ENCODE measurements at places on chromosomes 3 and 15. TPM values are rescaled to one million over a fixed set of nuclear protein-coding genes. Genes with fewer than 3 reads are reported as not detected.

DNA sequence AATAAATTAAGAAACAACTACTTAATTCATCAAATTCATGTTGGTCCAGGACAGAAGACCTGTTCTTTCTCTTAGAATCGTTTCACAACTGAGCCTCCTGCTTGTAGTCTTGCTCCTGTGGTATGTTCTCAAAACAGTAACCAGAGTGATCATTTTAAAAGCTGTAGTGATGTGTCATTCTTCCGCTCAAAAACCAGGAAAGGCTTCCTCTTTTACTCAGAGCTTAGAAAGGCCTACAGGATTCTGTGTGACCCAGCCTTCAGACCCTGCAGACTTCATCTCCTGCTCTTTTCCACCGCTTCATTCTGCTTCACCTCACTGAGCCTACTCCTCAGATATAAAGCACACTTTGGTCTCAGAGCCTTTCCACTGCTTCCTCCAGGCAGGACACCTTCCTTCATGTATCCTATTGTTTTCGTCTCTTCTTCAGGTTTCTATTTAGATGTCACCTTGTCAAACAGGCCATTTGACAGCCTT is 22.7 kb downstream of the ST6GAL1 start:
- no peak for DNase-seq

- DNase-seq = no peak
Observed at GRCh38 chr3:136042608-136043221, 77.2 kb downstream of the PPP2R3A start.

DNA sequence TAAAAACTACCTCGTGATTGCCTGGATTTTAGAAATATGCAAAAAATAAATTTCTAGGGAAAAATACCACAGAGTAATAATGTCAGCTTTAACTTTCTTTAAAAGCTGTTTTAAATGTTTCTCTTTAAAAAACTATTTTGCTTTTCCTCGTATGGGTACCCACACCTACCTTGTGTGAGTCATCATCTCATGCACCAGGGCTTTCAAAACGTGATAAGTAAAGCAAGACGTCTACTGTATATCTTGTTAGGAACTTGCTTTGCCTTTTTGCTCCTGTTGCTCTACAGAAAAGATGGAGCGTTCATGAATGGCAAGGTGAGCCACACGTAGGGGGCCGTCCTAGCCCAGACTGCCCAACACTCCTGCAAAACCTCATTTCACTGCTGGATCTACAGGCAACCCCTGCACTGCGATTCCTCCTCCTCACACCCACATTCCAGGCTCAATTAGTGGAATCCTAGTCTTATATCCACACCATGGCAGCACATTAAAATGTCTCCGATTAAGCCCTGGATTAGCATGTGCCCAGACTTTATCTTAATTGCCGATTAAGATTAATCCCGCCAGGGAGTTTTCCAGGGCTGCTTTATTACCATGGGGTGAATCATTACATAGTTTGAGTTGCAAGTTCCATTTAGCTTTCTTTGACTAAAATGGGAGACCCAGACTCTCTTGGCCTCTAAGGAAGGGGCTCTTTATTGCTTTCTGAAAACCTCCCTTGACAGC is 293.6 kb upstream of the ICE2 start:
- no peak for DNase-seq

Gene CLN6
- total RNA-seq = 94.4 TPM

Data from activated T-cell treated with anti-CD3 and anti-CD28 coated beads, Interleukin-2, amount 50 U/mL, for 4 hours (primary cell).